Activated naive CD4-positive, alpha-beta T cell treated with anti-CD3 and anti-CD28 coated beads, Interleukin-2, amount 50 U/mL, for 72 hours (primary cell): ENCODE measurements at places on chromosomes 12 and 14. TPM values are rescaled to one million over a fixed set of nuclear protein-coding genes. Genes with fewer than 3 reads are reported as not detected.

DNA sequence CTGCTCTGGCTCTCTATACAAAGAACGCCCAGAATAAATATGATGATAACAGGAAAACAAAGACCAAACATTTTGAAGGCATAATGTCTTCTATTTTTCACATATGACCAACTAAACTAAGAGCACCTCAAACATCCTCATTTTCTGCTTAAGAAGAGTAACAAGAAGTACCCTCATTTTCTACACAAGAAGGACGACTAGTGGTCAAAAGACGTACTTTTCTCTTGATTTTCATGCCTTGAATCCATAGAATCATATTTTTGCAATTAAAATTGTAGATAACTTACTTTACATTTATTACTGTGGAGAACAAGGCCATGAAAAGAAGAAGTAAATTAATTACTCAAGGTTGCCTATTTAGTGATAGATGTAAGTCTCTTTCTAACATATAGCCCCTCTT lies 358.6 kb downstream of the DUSP6 start:
- DNase-seq, result no peak

GRCh38 chr12:26434299-26435068 lies 239.1 kb downstream of the SSPN start:
- DNase-seq, result no peak

CD69 gene
- 72.7 TPM for total RNA-seq

GALNT16 gene
- total RNA-seq, result 0.12 TPM

GRCh38 chr12:27500546-27500945 lies 23.5 kb upstream of the PPFIBP1 start:
- DNase-seq, result no peak

LRTM2 gene
- not detected for total RNA-seq
